A549 treated with CpdA at 1 μM for 4 hours (cell line): ENCODE measurements at places on chromosomes 6 and 20. TPM values are rescaled to one million over a fixed set of nuclear protein-coding genes. Genes with fewer than 3 reads are reported as not detected.

SLC2A10 gene
- total RNA-seq: not detected in 5 replicates

HLA-DQA1 gene
- total RNA-seq: not detected in 5 replicates

TMC2 gene
- total RNA-seq: not detected in 5 replicates

CCDC170 gene
- 0.10 to 0.20 TPM (median 0.17 TPM) in 3 of 5 replicates, not detected in the others for total RNA-seq

PLA2G7 gene
- 0.03 to 0.07 TPM in 2 of 5 replicates, not detected in the others for total RNA-seq

KHDRBS2 gene
- total RNA-seq: not detected in 5 replicates

ALDH8A1 gene
- 0.21 to 0.65 TPM (median 0.34 TPM) in 5 replicates for total RNA-seq

RGS17 gene
- total RNA-seq: 5.8 to 7.0 TPM (median 6.4 TPM) in 5 replicates

TRAPPC3L gene
- total RNA-seq: not detected in 5 replicates

SLC4A11 gene
- total RNA-seq: 4.0 to 5.8 TPM (median 5.3 TPM) in 5 replicates

SNAP91 gene
- 0.08 to 0.96 TPM (median 0.21 TPM) in 5 replicates for total RNA-seq

RAET1G gene
- total RNA-seq: 7.2 to 12.5 TPM (median 10.7 TPM) in 5 replicates

SPATS1 gene
- not detected in 5 replicates for total RNA-seq

SLC32A1 gene
- not detected in 5 replicates for total RNA-seq

PRPH2 gene
- not detected in 5 replicates for total RNA-seq

NEURL2 gene
- 0.79 to 1.7 TPM (median 1.1 TPM) in 5 replicates for total RNA-seq
